Gastroesophageal sphincter (tissue), 4 donors: ENCODE measurements at places on chromosomes 5 and 9.

- no peak for ATAC-seq
Observed at GRCh38 chr5:14779975-14780374, 91.6 kb downstream of the ANKH start.

DNA sequence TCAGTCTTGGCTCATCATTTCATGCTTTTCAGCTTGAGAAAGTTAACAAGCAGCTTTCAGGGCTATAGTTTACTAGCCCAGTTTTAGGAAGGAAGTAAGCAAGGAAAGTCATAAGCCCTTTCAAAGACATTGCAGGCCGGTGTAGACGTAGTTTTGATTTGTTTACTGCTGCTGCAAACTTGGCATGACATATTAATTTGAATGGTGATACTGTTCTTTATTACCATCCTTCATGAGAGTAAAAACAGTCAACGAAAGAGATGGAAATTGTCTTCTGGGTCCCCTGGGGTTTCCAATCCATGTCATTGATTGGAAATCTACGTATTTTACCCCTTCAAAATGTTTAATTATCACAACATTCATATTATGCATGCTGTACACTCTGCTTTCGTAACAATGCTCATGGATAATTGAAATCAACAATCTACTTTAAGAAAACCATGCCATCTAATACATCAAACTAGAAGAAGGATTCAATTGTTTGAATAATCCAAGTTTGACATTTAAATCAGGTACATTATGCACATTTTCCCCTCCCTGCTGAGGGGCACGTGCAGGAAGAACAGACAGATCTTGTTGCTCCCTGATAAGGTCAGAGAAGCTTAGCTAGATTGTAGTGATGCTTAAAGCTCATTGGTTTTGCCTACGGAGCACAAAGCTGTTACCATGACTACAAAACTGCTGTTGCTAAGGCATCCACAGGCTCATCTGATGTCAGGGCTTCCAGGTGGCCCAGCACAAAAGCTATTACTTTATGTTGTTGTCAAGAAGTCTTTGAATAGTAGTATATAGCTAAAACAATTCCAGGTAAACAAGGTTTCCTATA, 139.9 kb upstream of the PRLR start:
- no peak for ATAC-seq

GRCh38 chr9:134136118-134136995, 475 bp downstream of the WDR5 start:
- ATAC-seq = peak; percentile 41

GRCh38 chr9:134059661-134060395, 8.0 kb downstream of the BRD3 start:
- no peak for ATAC-seq

DNA sequence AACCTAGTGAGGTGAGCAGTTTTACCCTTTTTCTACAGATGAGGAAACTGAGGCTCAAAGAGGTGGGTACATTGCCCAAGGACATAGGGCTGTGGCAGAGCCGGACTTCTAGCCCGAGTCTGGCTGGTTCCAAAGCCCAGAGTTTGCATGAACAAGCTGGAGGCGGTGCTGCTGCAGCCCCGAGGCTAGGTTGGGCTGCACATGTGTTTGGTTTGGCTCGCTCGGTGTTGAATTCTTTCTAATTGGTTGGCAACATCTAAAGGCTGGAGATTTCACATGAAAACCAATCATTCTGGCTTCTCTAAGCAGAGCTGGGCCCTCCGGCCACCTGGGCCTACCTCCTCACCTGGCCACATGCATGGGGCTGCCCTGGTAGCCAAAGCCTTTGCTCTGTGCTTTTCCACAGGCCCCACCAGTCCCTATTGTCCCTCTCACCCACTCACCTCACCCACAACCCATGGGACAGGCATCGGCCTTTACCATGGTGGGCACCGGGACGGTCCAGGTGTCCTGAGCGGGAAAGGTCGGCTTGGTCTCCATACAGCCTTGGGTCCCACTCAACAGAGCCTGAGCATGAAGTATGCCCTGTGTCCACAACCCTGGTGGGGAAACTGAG, 262.3 kb downstream of the NSG2 start:
- ATAC-seq = no peak

- peak; percentile 86 for ATAC-seq
Observed at GRCh38 chr9:33676746-33677505, 118.4 kb upstream of the PRSS3 start.

DNA sequence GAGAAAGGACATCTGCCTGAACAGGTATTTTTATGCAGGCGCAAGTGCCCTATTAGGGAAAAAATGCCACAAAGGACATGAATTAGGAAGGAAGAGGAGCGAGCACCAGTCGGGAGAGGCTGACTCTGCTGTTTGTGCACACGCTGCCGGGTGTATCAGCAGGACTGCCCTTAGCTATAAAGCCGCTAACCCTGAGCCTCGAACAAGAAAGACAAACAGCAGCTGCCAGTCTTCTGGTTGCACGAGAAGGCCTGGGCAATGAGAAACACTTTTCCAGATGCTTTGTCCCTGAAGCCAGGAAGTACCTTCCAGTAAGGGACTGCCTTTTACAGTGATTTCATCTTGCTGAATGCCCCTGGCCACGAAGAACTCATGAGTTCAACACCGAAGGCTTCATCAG, 12.6 kb downstream of the QSOX2 start:
- no peak for ATAC-seq

- no peak for ATAC-seq
Observed at GRCh38 chr9:124308606-124309491, 51.1 kb downstream of the NEK6 start.

DNA sequence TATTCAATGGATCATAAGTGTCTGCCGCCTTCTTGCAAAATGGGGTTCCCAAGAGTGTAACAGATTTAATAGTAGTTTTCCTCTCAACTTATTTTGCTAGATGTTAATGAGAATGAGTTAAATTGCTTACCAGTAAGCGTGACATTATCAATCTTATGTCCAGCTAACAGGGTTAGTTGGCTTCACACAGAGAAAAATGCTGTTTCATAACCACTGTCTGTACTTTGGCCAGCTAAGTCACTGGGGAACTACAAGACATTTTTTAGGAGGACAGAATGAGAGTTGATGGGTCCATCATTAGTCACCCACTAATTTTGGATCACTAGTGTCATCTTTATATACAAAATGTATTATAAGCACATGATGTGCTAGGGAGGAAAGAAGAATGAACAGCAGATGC, 1.4 kb downstream of the CDC37L1 start:
- ATAC-seq = peak; percentile 24

- ATAC-seq = no peak
Observed at GRCh38 chr5:16800477-16800876, 135.6 kb downstream of the MYO10 start.

- ATAC-seq = peak; percentile 50
Observed at GRCh38 chr5:141507387-141508091, 18.7 kb downstream of the PCDHGC5 start.

DNA sequence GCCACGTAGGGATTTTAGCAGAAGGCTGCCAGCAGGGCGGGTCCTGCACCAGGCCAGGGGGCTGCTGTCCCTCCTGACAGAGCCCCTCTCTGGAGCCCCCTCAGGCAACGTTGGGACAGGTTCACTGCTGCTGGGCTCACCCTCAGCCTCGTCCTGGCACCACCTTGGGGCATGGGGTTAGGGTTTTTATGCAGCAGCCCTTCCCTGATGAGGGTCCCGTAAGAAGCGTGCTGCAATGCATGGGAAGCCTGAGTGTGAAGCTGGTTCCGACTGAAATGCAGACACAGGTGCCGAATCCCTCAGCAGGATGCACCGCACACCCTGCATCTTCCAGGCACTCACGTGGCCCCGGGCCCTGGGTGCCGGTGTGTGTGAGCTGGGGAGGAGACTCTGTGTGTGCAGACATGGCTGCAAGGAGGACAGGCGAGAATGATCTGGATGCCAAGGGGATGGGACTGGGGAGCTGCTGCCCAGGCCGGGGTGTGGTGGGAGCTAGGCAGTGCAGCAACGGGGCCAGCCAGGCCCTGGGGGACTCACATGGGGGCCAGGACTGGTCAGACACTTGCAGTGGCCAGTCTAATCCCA, 27.1 kb downstream of the ZDHHC11B start:
- ATAC-seq = no peak

- ATAC-seq = no peak
Observed at GRCh38 chr5:95973793-95974325, 12.2 kb upstream of the ELL2 start.
